Gastrocnemius medialis (tissue), 4 donors: ENCODE measurements at places on chromosomes 7 and 10.

- no peak for DNase-seq
Observed at GRCh38 chr10:69214666-69215131, 5.4 kb upstream of the HKDC1 start.

DNA sequence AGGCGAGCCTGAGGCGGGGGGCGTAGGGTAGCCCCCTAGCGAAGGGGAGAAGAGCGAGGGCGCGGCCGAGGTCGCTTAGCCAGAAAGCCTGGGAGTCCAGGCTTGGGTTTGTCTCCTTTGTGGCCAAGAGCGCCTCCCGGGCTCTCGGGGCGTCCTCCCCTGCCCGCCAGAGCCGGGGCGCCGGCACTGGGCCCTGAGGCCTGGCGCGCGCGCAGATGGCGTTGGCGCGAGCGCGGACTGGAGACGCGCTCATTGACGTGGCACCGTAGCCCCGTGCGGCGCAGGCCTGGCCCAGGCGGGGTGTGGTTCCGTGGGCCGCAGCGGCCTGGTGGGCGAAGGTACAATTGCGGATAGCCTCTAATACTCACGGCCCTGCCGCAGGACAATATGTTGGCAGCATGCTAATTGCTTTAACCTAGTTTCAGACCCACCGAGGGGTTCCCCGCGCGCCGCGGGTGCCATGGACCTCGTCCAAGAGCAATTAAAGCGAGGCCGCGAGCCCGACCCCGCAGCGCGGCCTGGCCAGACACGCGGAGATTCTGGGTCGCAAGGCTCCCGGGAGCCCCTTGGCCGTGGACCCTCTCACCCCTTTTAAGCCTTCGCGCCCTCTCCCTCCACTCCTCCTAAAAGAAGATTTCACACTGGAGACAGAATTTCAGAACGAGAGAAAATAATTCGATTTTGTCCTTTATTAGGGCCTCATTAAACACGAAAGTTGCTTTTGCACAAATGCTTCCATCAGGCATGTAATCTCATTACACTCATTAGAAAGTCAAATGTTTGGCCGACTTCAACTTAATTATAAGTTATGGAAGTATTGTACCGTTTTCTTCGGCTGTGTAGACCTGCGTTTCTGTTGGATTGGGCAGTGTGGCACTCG is 3.1 kb downstream of the PTF1A start:
- DNase-seq: no peak

- no peak for DNase-seq
Observed at GRCh38 chr7:13898957-13899670, 90.4 kb downstream of the ETV1 start.

DNA sequence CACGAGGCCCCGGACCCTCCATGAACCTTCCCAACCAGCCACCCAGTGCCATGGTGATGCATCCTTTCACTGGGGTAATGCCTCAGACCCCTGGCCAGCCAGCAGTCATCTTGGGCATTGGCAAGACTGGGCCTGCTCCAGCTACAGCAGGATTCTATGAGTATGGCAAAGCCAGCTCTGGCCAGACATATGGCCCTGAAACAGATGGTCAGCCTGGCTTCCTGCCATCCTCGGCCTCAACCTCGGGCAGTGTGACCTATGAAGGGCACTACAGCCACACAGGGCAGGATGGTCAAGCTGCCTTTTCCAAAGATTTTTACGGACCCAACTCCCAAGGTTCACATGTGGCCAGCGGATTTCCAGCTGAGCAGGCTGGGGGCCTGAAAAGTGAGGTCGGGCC is 90.6 kb upstream of the PDCD4 start:
- DNase-seq: no peak

DNA sequence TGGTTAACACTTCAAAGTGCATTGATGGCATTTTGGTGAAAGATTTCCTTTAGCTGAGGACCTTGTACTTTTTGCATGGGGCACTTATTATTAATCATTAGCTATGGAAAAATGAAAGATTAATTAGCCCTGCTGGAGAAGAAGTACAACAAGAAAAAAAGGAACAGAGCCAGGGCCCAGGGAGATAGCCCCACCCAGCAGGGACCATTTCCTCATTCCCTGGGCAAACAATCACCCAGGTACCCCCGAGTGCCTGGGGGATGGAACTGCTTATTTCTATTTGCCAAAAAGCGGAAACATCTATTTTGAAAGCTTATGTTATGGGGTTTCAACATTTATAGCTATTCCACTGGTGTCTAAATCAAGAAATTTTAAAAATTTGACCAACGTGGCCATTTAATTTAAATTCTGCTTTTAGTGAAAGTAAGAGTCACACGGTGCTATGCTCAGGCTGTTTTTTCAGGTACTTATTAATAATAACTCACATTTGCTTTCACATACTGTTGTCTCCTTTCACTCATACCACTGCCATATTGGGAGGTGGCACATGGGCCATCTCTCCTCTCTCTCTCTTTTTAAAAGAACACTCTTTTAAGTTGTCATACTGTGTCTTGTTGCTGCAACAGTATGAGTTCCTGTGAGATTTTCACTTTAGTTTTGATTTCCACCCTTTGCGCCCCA is 143.6 kb upstream of the KIF5B start:
- no peak for DNase-seq

DNA sequence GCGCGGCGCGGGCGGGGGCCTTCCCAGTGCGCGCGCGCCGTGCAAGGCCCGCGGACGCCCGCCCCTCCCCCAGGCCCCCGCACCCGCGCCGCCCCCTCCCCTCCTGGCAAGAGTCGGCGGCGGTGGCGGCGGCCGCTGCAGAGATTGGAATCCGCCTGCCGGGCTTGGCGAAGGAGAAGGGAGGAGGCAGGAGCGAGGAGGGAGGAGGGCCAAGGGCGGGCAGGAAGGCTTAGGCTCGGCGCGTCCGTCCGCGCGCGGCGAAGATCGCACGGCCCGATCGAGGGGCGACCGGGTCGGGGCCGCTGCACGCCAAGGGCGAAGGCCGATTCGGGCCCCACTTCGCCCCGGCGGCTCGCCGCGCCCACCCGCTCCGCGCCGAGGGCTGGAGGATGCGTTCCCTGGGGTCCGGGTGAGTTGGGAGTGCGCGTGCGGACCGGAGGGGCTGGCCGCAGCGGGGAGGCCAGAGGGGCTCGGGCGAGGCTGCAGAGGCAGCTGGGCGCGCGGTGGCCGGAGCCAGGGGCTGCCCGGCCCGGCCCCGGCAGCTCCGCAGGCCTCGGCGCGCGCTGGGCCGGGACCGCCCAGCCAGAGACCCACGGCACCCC is at the start of gene BMPR1A:
BMPR1A (plus strand) TSS at position 109 of the 602 bp plus-strand sequence. CDS start 119,400 bp downstream, outside the sequence.
- DNase-seq: peak; percentile 85

GRCh38 chr7:44284881-44285541 is 40.4 kb downstream of the CAMK2B start:
- peak; percentile 1 for DNase-seq

DNA sequence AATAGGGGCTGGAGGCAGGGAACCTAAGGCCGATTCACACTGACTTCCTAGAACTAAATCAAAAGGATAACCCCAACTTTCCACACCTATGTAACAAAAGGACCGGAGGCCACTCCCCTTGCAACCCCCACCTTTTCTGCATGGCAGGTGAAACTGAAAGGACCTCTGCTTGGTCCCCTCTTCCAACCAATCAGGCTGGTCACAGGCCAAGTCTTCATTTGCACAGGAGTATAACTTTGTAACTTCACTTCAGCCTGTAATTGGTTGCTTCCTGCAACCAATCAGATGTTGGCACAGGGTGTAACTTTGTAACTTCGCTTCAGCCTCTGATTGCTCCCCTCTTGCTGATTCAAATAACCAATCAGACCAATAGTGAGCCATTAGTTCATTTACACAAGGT is 190.0 kb downstream of the FAM107B start:
- DNase-seq: no peak

DNA sequence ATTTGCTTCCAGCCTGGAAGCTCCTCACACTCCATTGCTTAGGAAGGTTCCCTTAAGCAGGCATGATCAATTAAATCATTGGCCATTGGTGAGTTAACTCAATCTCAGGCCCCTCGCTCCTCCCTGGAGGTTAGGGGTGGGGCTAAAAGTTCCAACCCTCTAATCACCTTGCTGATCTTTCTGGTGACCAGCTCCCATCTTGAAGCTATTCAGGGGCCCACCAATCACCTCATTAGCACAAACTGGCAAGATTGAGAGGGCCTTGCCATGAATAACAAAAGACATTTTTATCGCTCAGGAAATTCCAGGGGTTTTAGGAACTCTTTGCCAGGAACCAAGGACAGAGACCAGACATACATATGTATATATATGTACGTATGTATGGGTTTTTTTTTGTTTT is 58.4 kb downstream of the AGK start:
- no peak for DNase-seq

- no peak for DNase-seq
Observed at GRCh38 chr7:106075937-106076336, 36.2 kb downstream of the SYPL1 start.

- DNase-seq: no peak
Observed at GRCh38 chr7:125892434-125892833, 962.8 kb upstream of the POT1 start.

DNA sequence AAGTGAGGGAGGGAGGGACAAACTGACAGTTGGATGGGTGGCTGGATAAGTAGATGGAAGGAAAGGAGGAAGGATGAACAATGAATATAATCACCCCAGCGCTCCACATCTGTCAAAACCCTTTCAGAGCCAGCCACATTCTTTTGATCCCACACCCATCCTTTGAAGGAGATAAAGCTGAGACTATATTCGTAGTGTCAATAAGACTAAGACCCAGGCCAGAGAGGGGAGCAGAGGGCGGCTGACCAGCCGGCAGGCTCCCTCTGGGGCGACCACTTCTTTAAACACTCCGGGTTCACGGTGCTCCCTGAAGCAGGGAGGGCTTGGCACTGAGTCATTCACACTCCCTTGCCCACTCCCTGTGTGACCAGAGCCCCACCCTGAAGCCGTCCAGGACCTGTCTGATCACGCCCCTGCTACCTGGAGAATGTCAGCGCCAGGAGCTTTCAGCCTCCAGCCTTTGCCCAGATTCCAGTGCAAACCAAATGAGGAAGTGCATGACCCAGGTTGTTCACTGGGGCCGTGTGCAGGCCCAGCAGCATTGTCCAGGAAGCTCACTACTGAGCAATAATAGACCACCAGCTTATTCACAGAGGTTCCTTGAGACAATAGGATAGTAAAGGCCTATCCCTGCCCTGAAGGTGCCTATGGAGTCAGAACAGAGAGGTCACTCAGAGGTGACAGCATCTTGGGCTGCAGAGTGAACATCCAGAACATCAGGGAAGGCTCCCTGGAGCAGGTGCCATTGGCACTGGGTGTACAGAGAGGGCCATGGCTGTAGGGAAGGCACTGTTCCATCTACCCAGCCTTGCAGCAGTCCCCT is 34.4 kb downstream of the UNC5B start:
- DNase-seq: no peak

- DNase-seq: no peak
Observed at GRCh38 chr10:116620423-116621400, at the start of gene PNLIPRP2. Gene PNLIPRP2, plus strand, starts transcription at chr10:116620953.

DNA sequence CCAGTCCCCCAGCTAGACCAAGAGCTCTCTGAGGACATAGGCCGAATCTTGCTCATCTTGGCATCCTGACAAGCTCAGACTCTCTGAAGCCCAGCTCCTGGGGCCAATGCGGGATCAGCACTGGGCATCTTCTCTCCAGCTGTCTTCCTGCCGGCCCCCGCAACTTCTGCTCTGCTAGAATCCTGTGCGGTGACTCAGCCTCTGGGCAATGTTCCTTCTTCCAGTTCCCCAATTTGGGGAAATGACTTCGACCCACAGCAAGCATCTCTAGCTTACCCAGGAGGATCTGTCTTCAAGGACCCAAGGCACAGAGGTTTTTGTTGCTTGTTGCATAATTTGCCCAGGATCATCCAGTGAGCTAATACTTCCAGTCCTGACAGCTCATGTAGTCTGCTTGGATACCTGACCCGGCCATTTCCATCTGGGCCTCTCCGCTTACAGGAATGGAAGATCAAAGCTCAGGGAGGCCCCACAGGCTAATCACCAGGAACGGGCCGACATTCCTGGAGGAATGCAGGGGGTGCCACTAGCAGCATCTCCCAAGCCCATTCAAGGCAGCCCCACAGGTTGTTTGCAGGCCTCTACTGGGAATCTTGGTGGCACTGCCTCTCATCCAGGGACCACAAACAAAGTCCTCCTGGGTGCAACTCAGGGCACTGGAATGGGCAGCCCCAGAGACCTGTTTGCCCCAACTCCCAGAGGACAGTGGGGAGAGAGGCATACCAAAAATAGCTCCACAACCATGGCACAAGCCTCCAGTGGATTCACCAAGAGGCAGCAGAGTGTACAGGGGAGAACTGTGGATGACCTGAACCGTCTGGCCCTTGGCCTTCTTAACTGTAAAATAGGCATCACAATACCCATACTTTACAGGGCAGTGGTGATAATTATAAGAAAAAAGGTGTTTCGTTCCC is 151.9 kb downstream of the NEURL1 start:
- peak; percentile 71 for DNase-seq

DNA sequence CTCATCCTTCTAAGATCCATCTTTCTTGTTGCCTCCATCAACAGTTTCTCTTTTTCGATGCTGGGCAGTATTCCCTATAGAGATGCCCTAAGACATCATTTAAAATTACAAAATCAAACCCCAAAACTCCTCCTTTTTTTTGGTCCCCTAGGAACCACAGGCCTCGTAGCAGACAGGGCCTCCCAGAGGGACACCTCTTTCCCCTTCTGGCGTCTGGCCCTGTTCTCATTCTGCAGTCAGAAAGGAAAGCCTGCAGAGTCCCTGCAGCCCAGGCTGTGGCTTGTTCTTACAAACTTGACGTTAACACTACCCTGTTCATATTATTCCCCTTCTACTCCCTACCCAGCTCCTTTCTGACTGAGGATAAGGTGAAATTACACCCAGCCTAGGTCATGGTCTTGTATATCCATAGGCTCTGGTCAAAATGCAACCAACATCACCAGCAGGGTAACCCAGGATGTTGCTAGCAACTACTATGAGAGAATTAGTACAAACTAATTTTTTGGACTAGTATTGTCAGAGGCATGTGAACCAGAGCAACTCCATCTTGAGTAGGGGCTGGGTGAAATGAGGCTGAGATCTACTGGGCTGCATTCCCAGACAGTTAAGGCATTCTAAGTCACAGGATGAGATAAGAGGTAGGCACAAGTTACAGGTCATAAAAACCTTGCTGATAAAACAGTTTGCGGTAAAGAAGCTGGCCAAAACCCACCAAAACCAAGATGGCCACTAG is 3.5 kb upstream of the EPHA1 start:
- DNase-seq: no peak

- no peak for DNase-seq
Observed at GRCh38 chr10:71285180-71285545, 33.9 kb upstream of the SLC29A3 start.

- no peak for DNase-seq
Observed at GRCh38 chr10:23968301-23968700, 240.6 kb upstream of the KIAA1217 start.

GRCh38 chr10:96998329-96998888 is 166.3 kb downstream of the LCOR start:
- DNase-seq: no peak

DNA sequence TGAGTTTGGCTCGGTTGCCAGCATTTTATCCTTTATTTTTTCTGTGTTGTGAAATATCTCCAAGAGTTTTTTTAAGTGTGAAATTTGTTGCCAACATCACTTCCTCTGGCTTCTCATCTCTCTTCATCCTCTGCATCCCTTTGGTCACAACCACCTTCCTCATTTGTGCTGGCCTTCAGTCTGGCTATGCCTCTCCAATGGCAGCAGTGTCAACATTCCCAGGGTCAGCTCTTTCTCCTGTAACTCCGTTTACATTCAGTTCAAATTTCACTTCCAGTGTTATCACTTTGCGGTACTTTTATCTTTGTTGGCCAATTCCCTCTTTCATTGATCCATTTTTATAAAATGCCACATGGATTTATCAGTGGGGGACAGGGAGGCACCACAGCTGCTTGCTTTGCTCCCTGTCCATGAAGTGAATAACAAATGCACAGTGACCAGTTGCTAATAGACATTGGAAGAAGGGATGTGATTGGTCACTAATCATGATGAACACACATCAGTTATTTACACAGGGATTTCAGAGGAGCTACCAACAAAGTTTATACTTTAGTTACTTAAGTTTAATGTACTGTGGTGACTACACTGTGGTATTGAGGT is 311.4 kb upstream of the LRGUK start:
- no peak for DNase-seq
